ENCODE measurements at places on chromosomes 16 and 17. TPM values are rescaled to one million over a fixed set of nuclear protein-coding genes. Genes with fewer than 3 reads are reported as not detected.

The OTOP3 gene
- not detected for total RNA-seq

- H3K4me3 ChIP-seq: no peak overlapping the region
- H3K27me3 ChIP-seq: no peaks in the 10 kb centered on the region
- H3K4me1 ChIP-seq: no peaks in the 10 kb centered on the region
- DNase-seq: no peak
- H3K27ac ChIP-seq: no peak overlapping the region
These were observed 62.8 kb upstream of the SIAH1 start for GRCh38 chr16:48447940-48448536.

DNA sequence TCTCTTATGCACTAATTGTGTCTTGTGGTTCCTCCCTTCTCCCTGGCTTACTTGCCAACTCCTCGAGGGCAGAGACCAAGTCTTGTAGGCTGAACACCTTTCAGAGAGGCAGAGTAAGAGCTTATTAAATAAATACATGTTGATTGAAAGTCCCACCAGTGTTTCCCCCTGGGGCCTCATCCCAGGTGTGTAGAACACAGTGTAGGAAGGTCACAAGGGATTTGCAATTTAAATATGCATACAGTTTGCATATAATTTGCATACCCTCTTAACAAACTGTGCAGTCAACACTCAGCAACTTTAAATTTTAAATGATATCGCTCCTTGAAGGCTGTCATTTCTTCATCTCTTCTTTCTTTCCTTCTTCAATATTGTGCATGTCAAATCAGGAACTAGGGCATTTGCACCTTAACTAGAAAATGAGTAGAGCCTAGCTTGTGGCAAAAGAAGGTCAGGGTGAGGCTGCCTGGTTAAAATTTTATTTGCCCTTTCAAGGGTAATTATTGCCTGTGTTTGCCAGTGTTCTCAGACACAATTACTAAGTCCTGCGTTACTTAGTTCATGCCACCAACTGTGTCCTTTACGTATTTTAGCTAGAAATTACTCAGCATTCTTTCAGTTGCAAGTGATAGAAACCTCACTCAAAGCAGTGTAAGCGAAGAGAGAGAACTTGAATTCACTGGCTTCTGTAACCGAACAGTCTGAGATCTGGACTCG lies 465.7 kb downstream of the HAPSTR1 start:
- H3K27me3 ChIP-seq: no peaks in the 10 kb centered on the region
- no peak overlapping the region for H3K4me3 ChIP-seq
- no peak for DNase-seq
- no peaks in the 10 kb centered on the region for H3K4me1 ChIP-seq
- no peak overlapping the region for H3K27ac ChIP-seq

DNA sequence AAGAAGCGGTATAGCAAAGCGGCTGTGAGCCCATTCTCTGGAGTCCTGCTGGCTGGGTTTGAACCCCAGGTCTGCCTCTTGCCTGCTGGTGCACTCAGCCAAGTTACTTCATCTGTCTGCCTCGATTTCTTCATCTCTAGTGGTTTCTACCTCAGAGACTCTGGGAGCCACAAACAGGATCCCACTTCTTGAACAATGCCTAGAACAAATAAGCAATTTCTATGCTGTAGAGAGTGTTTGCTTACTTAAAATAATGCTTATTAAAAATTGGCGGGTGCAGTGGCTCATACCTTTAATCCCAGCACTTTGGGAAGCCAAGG lies 75.5 kb downstream of the CMIP start:
- no peaks in the 10 kb centered on the region for H3K27me3 ChIP-seq
- H3K4me1 ChIP-seq: peaks cover 8% of the 10 kb centered on the region
- no peak for DNase-seq
- no peak overlapping the region for H3K27ac ChIP-seq
- no peak overlapping the region for H3K4me3 ChIP-seq
- no peaks in the 10 kb centered on the region for H3K36me3 ChIP-seq
